ENCODE measurements at places on chromosomes 4 and X. TPM values are rescaled to one million over a fixed set of nuclear protein-coding genes. Genes with fewer than 3 reads are reported as not detected.

Gene ODAM
- total RNA-seq = not detected

Gene MND1
- 2.7 TPM for total RNA-seq

Gene CT45A10
- not detected for total RNA-seq

Gene TACC3
- 9.6 TPM for total RNA-seq

Gene GNRHR
- total RNA-seq = not detected

- no peak for DNase-seq
Measured at GRCh38 chrX:130529531-130529930, 127.7 kb downstream of the RBMX2 start.

GRCh38 chr4:113675731-113676697, 85.5 kb downstream of the CAMK2D start:
- DNase-seq = peak; percentile 20

- no peak for DNase-seq
Measured at GRCh38 chr4:1616557-1616930, 67.6 kb downstream of the FAM53A start.

GRCh38 chrX:4484266-4484665, 770.8 kb upstream of the PRKX start:
- no peak for DNase-seq

DNA sequence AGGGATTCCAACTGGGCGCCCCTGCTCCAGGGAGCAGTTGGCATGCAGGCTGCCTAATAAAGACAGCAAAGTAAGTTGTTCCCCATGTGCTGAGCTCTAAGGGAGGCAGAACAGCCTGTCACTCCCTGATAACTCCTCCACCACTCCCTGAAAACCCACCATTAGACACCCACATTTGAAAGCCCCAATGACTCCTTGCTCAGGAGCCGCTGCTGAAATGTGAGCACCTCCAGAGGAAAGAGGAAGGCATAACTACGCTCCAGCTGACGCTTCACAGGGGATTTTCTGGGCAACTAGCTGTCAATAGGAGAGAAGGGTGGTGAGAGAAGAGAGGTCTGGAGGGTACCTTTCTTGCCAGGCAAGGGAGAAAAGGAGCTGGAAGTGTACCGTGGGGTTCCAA, 62.5 kb downstream of the NPY1R start:
- no peak for DNase-seq

GRCh38 chr4:87093443-87094123, 126.8 kb downstream of the KLHL8 start:
- DNase-seq = peak; percentile 46

DNA sequence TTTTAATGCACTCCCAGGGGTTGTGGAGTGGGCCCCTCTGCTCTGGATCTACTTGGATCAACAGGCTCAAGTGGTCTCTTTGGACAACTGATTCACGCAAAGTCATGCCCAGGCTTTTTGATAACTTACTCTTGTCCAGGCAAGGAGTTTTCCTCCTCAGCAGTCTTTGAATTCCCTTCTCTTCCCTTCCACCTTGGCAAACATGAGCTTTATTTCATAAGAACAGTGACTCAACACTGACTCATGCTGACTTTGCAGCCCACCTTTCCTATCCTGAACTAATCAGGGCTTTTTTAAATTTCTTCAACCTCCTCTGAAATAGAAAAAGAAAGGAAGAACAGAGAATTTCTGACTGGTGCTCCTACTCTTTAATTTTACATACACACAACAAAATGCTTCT, 132.1 kb upstream of the LDB2 start:
- DNase-seq = no peak
